ENCODE measurements at places on chromosomes 2 and 18.

GRCh38 chr2:88838165-88838635 is 146.7 kb downstream of the RPIA start:
- no peak for DNase-seq

GRCh38 chr2:163345795-163346573 is 389.8 kb downstream of the FIGN start:
- DNase-seq, result no peak

DNA sequence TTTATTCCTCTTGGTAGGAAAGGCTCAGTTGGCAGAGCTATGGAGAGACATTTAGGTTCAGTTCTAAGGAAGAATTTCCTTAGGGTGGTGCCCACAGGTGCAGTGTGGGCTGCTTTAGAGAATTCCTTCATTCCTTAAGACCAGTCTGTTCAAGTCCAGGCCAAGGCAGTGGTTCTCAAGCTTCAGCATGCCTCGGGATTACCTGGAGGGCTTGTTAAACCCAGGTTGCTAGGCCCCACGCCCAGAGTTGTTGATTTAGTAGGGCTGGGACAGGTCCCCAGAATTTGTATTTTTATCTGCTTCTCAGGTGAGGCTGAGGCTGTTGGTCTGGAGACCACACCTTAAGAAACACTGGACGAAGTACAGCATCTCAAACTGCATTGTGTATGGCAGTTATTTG is 68.9 kb downstream of the CERS6 start:
- no peak for DNase-seq

DNA sequence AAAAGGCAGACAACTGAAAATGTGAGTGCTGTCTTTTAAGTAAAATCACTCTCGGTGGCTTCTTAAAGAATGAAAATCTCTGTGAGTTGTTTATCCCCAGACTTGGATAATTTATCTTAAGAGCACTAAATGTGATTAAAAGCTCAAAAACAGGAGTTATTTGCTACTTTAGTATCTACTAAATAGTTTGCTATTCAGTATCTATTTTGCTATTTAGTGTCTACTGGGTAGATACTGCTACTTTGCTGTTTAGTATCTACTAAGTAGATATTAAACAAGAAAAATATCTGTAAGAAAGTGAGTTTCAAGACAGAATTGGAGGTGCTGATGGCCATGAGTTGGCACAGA is 1.4 kb upstream of the KCNG3 start:
- DNase-seq, result no peak
